ENCODE measurements at places on chromosomes 3 and 15. TPM values are rescaled to one million over a fixed set of nuclear protein-coding genes. Genes with fewer than 3 reads are reported as not detected.

Gene ITPKA
- total RNA-seq = 2.5 TPM

Gene DAPK2
- 1.0 TPM for total RNA-seq

- DNase-seq = no peak
Observed at GRCh38 chr3:29079358-29079757, 201.5 kb upstream of the RBMS3 start.

GRCh38 chr3:25428789-25429335 lies 799 bp downstream of the RARB start:
- no peak for DNase-seq

- DNase-seq = no peak
Observed at GRCh38 chr3:39284457-39284881, 4.6 kb upstream of the CX3CR1 start.
